Right renal cortex interstitium (tissue), 3 donors: ENCODE measurements at places on chromosomes 12 and 14.

DNA sequence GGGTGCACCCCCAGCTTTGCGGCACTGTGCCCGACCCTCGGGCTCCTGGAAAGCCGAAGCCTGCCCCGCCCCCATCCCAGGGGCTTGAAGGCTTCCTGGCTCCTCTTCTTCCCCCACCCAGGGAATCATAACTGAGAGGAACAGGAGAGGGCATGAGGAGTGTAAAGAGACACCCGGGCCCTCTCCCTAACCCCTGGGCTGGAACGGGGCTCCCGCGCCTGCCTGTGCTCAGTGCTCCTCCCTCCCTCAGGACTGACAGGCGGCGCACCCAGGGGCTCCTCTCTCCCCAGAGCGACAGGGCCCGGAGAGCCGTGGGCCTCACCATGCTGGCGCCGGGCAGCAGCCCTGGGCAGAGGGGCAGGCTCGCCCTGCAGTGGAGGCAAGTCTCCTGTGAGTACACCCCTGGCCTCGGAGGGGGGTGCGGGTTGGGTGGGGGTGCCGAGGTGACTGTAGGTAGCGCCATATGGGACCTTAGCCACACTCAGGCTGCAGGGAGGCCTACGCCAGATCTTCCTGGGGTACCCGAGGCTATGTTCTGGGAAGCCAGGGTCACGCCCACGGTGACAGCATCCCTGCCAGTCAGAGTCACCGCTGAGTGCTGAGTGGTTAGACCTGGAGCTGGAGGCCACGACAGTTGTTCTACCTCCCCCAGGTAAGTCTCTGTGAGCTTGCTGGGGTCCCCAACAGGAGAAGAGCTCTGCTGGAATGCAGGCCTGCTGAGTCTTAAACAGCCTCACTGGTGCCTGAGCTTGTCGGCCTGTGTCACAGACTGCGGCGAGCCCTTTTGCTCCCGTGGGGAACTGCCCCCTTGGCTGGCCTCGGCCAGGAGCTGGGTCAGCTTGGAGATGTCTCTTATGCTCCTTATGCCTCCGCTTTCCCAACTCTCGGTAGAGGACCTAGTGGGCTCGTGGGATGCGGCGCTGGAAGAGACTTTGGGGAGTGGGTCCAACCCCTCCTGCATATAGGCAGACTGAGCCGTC, 7.8 kb downstream of the LRTM2 start:
- no peak for DNase-seq

- DNase-seq = no peak
Measured at GRCh38 chr14:72665259-72665658, 228.6 kb downstream of the DPF3 start.

DNA sequence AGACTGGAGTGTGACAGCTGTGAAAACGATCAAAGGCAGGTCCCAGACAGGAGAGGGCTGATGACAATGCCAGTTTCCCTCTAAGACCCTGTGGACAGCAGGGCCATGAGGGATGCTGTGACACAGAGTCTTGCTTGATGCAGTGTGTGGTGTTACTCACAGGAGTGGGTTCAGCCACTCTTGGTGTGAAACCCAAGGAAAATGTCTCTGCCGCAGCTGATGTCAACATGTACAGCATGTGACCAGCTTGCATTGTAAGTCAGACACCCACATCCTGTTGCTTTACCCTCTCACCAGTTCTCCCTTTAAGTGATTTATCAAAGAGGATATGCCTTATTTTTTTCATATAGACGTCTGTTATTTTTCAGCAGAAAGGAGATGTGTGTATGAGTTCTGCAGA, 268.6 kb downstream of the BTG1 start:
- DNase-seq = no peak

DNA sequence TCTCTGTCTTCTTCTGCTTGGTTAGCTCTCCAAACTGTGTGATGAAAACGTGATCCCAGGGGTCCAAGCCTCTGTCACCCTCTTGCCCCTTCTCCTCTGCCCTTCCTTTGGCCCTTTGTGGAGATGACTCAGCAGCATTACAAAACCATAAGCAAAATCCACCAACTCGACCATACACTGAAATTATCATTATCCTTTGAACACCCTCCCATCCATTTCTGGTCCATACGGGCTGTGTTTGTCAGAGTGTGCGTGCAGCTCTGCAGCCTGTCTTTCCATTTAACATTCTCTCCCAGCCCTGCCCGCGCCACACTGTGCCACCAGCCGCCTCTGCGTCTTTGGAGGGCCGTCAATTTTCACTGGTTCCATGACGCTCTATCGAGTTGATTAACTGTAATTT, 69.2 kb downstream of the SLC25A47 start:
- DNase-seq = no peak

DNA sequence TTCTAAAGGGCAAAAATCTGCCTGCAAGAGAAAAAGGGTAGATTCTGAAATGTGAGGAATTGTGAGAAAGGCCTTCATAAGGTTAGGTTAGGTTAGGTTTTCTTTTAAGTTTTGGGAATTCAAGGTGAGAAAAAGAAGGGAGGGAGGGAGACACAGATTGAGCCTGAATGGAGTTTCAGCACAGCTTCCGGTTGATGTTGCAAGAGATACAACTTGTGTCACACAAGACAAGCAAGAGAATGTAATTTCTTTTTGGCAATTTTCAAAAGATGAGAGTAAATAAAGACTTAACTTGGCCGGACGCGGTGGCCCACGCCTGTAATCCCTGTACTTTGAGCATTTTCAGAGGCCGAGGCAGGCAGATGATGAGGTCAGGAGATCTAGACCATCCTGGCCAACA, 63.8 kb downstream of the CPSF2 start:
- DNase-seq = no peak

- DNase-seq = no peak
Measured at GRCh38 chr12:90074086-90074485, 365.4 kb upstream of the ATP2B1 start.

DNA sequence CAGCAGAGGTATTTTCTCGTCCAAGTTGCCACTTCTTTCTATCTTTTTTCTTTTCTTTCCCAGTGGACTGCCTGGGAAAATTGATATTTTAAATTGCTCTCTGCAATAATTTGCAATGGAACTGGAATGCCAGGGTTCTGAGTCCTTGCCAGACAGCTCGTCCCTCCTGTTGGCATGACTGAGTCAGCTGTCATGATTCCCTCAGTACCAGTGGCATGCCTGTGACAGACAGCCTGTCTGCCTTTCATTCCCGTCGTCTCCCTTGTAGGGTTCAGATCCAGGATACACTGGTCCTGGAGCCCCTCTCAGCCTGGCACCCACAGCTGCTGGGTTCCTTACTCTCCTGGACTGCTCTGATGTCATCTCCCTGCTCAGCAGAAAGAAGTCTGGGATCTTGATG, 84.8 kb downstream of the PTPN11 start:
- DNase-seq = no peak

GRCh38 chr12:106066051-106066705, 72.6 kb downstream of the NUAK1 start:
- DNase-seq = no peak

GRCh38 chr14:69005432-69006148, 26.5 kb upstream of the ACTN1 start:
- no peak for DNase-seq

DNA sequence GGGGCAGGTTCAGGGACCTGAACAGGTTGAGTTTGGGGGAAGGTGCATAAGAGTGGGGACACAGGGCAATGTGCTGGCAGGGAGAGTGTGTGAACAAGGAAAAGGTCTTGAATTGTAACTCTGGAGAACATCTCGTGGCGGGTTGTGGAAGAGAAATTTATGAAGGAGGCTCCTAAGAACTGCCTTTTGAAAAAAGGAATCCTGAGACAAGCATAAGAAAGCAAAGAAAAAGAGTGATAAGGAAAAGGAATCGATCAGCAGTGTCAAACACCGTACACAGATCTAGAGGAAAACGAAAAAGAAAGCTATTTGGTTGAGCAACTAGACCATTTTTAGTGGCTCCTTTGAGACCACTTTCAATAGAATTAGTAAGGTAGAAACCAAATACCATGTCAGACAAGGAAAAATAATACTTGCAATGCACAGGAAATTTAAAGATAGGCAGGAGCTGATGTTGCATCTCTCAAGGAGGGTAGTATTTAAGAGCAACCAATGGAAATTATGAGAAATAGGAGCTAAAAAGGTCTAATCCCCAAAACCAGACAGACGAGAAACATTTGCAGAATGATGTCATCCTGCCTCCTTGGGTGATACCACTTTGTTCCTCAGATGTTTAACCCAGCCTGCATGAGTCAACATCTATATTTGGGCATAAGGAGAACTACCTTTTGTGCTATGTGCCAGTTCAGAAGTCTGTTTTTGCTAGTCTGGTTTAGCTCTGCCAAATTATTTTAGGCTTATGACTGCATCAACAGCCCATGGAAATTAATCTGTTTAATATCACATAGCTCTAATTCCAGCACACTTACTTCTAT, 64.5 kb upstream of the STK38L start:
- no peak for DNase-seq

GRCh38 chr14:72525087-72525915, 368.6 kb downstream of the DPF3 start:
- DNase-seq = no peak

- no peak for DNase-seq
Measured at GRCh38 chr12:42979746-42980145, 390.2 kb upstream of the PRICKLE1 start.

- no peak for DNase-seq
Measured at GRCh38 chr12:123336530-123336929, 28.1 kb downstream of the SBNO1 start.

DNA sequence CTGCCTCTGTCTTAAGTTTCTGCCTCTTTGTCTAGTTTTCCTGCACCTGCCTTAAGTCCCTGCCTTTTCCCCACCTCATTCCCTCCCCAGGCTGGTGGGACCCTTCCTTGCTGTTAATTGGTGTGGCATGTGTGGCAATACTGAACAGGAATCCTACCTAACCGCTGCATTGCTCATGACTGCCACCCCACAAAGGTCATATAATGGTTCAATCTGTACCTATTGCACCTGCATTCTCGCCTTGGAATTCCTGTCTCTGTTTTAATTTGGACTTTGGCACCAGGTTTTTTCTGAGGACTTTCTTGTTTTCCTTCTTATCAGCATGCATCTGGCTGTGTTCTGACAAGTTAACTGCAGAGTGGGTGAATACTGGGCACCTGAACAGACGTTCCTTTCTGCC, 966.2 kb upstream of the TMEM132C start:
- no peak for DNase-seq
